RPMI7951 (cell line): ENCODE measurements at places on chromosomes 6 and 20.

DNA sequence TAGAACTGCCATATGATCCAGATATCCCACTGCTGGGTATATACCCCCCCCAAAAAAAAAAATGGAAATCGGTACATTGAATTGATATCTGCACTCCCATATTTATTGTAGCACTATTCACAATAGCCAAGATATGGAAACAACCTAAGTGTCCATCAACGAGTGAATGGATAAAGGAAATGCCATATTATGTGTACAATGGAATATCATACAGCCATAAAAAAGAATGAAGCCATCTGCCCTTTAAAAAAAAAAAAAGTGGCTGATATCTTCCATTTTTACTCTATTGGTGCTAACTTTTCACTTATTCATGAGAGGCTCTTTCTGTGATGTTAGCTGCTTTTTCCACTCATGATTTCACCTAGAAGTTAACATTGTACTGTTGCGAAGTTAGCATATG is 156.5 kb downstream of the REV3L start:
- no peak for DNase-seq

DNA sequence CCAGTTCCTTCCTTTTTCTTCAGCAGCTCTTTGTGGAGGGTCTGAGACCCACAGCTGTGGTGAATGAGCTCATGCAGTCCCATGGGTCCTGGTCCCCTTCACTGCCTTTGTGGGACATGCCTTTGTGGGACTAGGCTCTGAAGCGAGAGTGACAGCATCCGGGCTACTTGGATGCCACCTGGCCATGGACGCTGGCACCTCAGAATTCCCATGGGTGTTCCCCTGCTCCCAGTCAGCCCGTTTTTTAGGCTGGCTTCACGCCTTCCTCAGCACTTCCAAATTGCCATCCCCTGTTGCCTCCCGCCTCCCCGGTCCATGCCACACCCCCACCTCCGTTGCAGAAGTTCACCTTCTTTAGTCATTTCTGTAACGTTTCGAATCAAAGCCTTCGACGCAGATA is 45.1 kb downstream of the RAMACL start:
- DNase-seq: no peak

DNA sequence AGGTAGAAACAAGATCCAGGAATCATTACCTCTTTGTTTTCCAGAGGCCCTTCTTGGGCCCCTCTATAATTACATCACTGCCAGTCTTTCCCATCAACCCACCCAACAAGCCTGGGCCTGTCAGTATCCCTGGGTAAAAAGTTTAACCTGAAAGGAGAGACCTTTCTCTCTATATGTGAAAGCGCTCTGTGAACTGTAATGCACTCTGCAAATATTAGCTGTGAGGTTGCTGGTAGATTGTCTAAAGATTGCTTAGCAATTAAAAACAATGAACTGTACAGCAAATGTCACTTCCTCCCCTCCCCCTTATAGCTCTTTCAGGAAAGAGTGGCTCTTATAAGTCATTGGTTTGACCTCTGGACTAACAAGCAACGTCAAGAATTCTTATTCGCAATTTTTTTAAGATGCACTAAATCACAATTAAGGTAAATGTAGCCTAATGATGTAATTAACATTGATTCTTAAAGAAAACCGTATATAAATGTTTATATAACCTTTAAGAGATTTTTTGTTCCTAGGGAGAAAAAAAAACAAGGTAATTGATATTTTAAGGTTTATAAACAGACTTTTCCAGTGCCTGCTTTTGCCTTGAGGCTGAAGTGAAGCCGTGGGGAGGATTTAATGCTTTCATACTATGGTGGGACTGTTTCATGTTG is 18.4 kb downstream of the ECT2L start:
- no peak for DNase-seq

DNA sequence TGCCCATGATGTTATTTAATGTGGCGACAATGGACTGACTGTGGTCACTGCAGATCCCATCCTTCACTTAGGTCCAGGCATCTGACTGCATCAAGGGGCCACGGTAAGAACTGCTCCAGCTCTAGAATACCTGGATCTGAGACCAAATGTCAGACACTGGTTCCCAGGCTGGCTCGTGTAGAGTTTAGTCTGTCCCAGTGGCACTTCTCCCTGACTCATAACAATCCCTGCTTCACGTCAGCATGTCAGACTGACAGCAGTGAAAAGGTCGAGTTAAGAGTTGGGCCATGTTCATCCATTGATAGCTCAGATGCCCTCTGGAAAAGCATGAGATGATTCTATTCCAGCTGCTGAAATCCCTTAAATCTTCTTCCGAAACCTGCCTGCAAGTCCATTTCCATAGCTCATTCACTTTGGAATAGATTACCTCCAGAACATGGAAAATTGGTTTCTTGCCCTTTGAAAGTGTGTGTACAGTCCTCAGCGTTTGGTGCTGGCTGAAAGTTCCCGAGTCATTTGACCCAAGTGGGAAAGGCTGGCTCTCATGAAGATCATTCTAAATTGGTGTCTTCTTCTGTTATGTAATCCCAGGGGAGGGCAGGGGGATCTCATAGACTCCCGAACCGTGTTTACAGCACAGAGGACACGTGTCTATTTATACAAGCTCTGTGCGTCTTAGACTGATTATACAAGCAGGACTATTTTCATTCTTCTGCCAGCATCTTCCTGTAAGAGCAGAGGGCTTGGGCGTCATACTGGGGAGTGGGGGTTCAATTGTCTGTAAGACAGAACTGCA is 160.8 kb downstream of the ZDHHC14 start:
- no peak for DNase-seq

- peak; percentile 55 for DNase-seq
These were observed 25.2 kb downstream of the TBPL1 start for GRCh38 chr6:133977983-133978895.
